ENCODE measurements at places on chromosomes 12 and 14.

- H3K27ac ChIP-seq = no peak overlapping the region
- H3K4me1 ChIP-seq = peaks cover 27% of the 10 kb centered on the region
- H3K27me3 ChIP-seq = no peaks in the 10 kb centered on the region
- no peak overlapping the region for H3K4me3 ChIP-seq
- H3K36me3 ChIP-seq = peaks cover 13% of the 10 kb centered on the region
- DNase-seq = no peak
Observed at GRCh38 chr12:57741844-57742738, 2.7 kb upstream of the TSPAN31 start.

DNA sequence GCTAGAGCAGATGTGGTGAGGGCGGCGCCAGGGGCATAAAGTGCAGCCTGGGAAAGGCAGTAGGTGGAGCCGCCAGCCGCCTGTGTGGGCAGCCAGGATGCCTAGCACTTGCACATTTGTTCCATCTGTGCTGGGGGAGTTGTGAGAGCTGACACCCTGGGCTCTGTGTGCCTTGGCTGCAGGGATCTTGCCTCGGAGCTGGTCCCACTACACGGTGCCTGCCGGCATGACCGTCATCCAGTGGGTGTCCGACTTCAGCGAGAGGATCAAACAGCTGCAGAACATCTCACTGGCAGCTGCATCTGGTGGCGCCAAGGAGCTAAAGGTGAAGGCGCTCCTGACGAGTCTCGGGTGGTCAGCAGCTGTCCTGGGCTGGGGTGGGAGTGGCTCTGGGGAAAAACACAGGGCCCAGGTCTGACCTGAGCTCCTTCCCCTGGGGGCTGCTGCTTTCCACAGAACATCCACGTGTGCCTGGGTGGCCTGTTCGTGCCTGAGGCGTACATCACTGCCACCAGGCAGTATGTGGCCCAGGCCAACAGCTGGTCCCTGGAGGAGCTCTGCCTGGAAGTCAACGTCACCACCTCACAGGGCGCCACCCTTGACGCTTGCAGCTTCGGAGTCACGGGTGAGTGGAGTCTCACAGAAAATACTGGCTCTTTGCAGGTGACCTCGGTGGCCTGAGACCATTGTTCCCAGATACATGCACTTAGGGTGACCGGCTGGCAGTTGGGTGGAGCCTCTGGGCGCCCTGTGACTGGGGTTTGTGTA lies 37.4 kb downstream of the HSP90AA1 start:
- peaks cover 63% of the 10 kb centered on the region for H3K36me3 ChIP-seq
- no peak overlapping the region for H3K27ac ChIP-seq
- DNase-seq = no peak
- H3K4me3 ChIP-seq = no peak overlapping the region
- H3K27me3 ChIP-seq = no peaks in the 10 kb centered on the region

DNA sequence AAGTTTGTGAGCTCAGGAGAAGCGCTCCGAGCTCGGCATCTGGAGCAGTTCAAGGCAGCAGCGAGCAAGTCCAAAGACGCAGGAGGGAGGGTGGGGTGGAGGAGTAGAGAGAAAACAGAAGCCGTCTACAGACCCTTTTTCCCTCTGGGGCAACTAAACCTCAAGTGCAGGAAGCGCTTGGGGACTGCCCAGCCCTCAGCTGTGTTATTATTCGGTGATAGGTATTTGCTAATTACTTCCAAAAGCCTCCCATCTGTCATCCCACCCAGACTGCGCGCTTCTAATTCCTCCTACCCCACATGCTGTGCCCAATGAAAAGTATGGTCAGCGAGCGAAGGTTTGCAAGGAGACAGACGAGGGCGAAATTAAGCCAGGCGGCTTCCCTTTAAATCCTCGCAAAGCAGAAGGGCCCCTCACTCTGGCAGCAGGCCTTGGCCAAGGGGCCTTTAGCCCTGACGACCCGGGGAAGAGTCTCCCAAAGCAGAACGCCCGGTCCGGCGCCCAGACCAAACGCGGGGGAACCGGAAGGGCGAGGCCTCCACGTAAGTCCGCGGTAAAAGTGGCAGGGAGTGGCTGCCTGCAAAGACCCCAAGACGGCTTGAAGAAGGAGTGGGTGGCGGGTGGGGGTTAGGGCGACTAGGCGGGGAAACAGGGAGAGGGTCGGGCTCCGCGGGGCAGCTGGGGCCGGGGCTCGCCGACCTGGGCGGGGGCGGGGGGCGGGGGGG lies 507 bp upstream of the CD9 start:
- H3K4me1 ChIP-seq = peaks cover 15% of the 10 kb centered on the region
- H3K27me3 ChIP-seq = peaks cover 30% of the 10 kb centered on the region
- no peaks in the 10 kb centered on the region for H3K36me3 ChIP-seq
- no peak for DNase-seq

- no peaks in the 10 kb centered on the region for H3K36me3 ChIP-seq
- peaks cover 19% of the 10 kb centered on the region for H3K27me3 ChIP-seq
- H3K4me1 ChIP-seq = no peaks in the 10 kb centered on the region
- no peak for DNase-seq
- no peak overlapping the region for H3K4me3 ChIP-seq
- no peak overlapping the region for H3K27ac ChIP-seq
Observed at GRCh38 chr12:69097619-69098368, 141.6 kb upstream of the CPSF6 start.

DNA sequence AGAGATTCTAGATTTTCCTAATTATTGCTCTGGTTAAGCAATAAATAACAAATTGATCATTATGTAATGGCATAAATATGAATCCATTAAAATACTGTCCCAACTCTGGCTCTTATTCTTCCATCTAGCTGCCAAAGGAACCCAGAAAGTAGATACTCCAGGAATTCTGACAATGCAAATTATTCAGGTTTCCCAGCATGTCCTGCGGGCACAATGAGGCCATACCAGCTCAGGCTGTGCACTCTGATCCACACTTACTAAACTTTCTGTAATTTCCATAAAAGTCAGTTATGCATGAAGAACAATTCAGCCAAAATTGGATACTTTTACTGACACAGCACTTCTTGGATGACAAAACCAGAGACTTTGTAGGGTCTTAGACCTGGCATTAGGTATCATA lies 576.3 kb downstream of the KCNH5 start:
- H3K27ac ChIP-seq = no peak overlapping the region
- no peaks in the 10 kb centered on the region for H3K36me3 ChIP-seq
- no peak overlapping the region for H3K4me3 ChIP-seq
- no peaks in the 10 kb centered on the region for H3K27me3 ChIP-seq
- no peaks in the 10 kb centered on the region for H3K4me1 ChIP-seq

DNA sequence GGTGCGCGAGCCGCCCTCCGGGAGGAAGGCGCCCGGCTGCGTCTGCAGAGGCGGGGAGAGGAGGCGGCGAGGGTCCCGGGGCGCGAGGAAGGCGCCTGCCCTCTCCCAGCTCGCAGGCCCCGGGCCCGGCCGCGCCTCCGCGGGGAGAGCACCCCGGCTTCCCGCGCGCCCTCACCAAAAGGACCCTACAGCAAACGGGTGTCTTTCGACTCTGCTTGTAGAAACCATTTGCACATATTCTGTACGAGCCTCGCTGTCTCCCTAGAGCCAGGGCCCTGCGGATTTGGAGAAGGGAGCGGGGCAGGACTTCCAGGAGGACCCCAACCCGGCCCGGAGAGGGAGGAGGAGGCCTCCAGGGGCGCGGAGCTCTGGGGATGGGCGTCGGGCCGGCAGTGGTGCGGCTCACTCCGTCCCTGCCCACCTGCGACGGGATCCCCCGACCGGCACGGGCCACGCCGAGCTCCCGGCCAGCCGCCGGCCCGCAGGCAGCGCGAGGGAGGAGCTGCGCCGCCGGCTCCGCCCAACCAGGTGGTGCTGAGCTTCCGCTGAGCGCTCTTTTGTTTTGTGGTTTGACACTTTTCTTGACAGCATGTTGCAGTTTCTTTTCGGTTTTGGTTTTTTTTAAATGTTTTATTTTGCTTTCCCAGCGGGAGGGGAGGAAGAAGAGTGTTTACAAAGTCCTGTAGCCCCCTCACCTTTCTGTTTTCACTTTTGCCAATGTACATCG lies 103.3 kb upstream of the FKBP4 start:
- no peak for DNase-seq
- H3K36me3 ChIP-seq = no peaks in the 10 kb centered on the region
- H3K27me3 ChIP-seq = peaks cover 8% of the 10 kb centered on the region

DNA sequence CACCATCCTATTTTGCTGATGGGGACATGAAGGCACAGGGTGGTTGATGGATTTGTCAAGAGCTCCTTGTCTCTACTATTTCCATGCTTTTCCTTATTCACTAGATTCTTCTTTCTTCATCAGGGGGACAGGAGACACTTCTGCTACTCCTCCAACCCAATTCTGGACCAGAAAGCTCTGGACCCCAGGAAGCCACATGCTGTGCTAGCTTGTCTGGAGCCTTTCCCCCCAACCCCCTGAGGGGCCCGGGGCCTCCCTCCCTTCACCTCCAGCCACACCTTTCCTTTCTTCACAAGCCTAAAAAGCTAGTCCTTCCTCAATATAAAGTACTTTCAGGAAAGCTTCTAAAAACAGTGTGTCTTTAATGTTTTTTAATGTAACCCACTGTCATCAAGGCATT lies 75.1 kb upstream of the CAPRIN2 start:
- no peaks in the 10 kb centered on the region for H3K27me3 ChIP-seq
- DNase-seq = no peak
- H3K36me3 ChIP-seq = no peaks in the 10 kb centered on the region
- no peak overlapping the region for H3K4me3 ChIP-seq
- no peaks in the 10 kb centered on the region for H3K4me1 ChIP-seq
- H3K27ac ChIP-seq = no peak overlapping the region

DNA sequence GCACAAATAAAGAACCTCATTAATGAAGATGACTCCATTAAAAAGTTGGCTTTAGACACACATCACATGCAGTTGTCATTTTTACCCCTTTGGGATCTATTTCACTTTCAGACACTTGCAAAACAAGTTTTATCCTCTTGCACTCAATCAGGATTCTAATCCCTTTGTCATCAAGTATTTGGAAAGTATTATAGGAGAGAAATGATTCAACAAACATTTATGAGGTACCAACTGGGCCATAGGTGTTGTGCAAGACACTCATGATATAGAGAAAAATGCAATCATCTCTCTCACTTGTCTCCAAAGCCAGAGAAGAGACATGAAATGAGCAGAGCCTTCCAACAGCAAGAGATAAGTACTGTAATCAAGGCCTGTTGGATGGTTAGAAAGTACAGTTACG lies 327.7 kb downstream of the RMST start:
- no peak for DNase-seq
- H3K4me3 ChIP-seq = no peak overlapping the region
- H3K36me3 ChIP-seq = no peaks in the 10 kb centered on the region
- no peak overlapping the region for H3K27ac ChIP-seq
- no peaks in the 10 kb centered on the region for H3K4me1 ChIP-seq

DNA sequence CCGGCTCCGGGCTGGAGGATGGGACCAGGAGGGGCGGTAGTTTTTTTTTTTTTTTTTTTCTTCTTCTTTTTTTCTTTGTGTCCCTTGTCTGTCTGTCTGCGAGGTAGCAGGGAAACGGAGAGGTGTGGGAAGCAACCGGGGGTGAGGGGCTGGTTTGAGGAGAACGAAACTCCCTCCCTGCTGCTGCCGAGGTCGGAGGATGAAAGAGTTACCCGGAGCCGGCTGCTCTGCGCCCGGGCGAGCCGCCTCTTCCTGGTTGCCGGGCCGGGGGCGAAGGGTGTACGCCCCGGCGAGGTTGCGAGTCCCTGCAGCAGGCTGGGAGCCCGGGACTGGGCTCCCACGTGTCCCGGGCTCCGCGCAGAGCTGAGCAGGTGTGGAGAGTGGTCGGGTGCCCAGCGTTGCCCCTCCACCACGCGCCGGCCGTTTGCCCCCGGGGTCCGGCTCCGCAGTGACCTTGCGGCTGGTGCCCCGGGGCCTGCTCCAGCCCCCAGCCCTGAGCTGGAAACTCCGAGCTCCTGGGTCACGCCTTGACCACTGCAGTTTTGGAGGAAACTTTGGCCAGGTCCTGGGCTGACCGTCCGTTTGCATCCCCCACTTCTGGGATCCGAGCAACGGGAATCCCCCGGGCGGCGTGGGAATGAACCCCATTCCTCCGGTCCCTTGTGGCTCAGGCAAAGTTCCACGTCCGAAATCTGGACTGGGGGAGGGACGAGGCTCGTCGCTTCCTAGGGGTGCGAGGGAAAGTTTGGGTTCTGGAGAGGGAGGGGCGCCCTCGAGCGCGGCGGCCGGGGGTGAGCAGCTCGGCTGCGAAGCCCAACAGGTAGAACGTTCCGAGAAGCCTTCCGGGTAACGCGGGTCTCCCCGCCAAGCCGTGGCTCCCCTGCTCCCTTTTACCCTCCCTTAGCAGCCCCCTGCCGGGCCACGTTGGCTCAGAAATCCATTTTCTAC lies 1.3 kb downstream of the CHST11 start:
- peak; percentile 65 for DNase-seq
- peaks cover 10% of the 10 kb centered on the region for H3K36me3 ChIP-seq
- H3K4me1 ChIP-seq = peaks cover 37% of the 10 kb centered on the region
- peak overlapping the region; percentile 97 for H3K4me3 ChIP-seq
- peak overlapping the region; percentile 81 for H3K27ac ChIP-seq

DNA sequence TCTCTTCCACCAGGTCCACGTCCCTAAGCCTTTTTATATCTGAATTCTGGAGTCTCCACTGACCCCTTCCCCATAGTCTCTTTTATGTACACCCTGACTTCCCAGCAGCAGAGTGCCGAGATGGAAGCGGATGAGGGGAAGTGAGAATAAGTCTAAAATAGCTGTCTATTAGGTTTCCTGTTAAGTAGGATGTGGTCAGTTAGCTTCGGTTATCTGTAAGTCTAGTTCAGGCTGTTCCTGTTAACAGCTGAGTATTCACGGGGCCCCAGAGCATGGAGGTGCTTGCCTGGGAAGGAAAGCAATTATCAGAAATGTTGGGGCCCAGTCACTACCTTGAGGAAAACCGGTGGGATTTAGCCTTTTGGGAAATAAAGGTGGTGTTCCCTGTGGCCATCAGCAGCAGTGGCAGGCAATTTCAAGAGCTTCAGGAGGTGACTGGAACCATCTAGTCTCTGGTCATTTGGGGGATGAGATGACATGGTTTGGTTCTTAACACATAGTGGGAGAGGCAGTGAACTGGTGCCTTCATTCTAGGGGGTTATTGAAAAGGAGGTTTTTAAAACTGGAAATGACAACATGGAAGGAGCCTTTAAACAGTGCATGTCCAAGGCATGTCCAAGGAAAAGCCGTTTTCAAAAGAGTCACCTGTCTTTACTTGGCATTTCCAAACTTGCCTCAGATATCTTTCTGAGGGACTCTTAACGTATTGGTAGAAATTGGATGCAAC lies 21.8 kb downstream of the CHST11 start:
- peaks cover 15% of the 10 kb centered on the region for H3K36me3 ChIP-seq
- no peaks in the 10 kb centered on the region for H3K27me3 ChIP-seq
- peaks cover 10% of the 10 kb centered on the region for H3K4me1 ChIP-seq
- H3K27ac ChIP-seq = peak overlapping the region; percentile 68
- H3K4me3 ChIP-seq = no peak overlapping the region

DNA sequence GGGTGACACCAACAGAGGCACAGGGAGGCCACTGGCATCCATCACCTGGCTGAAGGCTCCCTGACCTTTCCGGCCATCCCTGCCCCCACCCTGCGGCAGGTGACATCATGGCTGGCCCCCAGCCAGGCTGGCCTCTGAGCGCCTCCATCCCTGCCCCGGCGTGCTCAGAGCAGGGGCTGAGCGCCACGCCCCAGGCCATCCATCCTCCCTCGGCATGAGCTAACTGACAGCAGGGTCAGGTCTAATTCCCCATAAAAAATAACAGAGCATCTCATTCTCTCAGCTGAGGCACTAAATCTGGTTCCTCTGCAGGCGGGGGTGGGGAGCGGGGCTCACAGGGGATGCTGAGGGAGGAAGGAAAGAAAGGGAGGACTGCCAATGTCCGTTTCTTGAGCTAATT lies 50.7 kb downstream of the PRIMA1 start:
- no peak overlapping the region for H3K4me3 ChIP-seq
- peaks cover 10% of the 10 kb centered on the region for H3K27me3 ChIP-seq
- no peaks in the 10 kb centered on the region for H3K4me1 ChIP-seq
- DNase-seq = no peak
- no peaks in the 10 kb centered on the region for H3K36me3 ChIP-seq
